SK-N-MC (cell line): ENCODE measurements at places on chromosomes 4 and X.

GRCh38 chr4:124997991-124998390 lies 285.5 kb upstream of the ANKRD50 start:
- DNase-seq: no peak

DNA sequence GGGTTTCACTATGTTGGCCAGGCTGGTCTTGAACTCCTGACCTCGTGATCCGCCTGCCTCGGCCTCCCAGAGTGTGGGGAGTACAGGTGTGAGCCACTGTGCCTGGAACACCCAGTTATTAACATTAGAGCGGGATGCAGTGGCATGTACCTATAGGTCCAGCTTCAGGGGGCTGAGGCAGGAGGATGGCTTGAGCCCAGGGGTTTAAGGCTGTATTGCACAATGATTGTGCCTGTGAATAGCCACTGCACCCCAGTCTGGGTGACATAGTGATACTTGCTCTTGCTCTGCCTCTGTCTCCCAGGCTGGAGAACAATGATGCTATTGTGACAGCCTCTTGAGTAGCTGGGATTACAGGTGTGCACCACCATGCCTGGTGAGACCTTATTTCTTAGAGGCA lies 39.8 kb downstream of the FAM193A start:
- no peak for DNase-seq

GRCh38 chrX:107537815-107538214 lies 88.4 kb downstream of the FRMPD3 start:
- no peak for DNase-seq

DNA sequence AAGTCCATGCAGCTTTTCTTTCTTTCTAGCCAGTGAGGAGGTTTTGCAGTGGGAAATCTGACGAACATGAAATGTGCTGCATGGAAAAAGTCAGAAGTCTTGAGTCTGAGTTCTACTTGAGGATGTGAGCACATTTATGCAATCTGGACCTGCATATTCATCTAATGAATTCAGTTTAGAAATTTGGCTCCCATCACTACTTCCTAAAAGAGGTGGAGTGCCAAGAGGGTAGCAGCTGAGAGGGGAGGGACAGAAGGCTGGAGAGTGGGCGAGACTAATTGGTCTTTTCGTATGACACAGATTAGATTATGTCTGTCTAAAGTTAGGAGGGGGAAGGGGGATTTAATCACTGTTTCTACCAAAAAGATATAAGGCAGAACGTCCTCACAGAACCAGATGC lies 535.9 kb downstream of the IQCM start:
- DNase-seq: no peak

GRCh38 chr4:111031596-111031995 lies 408.7 kb upstream of the PITX2 start:
- DNase-seq: no peak
